ENCODE measurements at places on chromosomes 3 and 15. TPM values are rescaled to one million over a fixed set of nuclear protein-coding genes. Genes with fewer than 3 reads are reported as not detected.

Gene ADCY5
- total RNA-seq = 0.23 TPM

DNA sequence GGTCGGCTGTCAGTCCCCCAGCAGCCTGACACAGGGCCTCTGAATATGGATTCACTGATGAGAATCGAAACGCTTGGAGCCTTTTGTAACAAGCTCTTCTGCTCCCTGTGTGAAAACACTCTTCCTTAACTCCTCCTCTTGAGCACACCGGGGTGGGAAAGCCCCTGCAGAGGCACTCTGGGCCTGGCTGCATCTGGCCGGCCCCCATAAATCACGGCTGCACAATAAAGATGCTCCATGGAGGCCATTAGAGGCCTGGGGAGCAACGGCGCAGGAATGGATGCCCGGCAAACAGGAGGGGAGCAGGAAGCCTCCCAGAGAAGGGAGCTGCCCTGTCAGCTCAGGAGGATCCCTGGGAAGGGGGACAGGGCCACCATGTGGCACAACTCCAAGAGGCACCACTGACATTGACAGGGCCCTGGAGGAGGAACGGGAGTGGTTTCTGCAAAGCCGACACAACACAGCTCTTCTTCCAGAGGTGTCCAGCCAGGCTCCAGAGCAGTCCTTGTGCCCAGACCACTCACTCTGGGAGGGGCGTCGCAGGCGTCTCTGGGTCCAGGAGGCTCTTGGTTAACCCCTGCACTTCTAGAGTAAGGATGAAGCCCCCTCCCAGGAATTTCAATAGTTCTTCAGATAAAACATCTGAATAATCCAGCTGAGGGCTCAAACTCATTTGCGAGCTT lies 509.3 kb upstream of the PPP2R3A start:
- no peaks in the 10 kb centered on the region for H3K36me3 ChIP-seq
- no peaks in the 10 kb centered on the region for H3K4me1 ChIP-seq
- no peak for DNase-seq
- H3K27ac ChIP-seq = no peak overlapping the region
- no peaks in the 10 kb centered on the region for H3K27me3 ChIP-seq

DNA sequence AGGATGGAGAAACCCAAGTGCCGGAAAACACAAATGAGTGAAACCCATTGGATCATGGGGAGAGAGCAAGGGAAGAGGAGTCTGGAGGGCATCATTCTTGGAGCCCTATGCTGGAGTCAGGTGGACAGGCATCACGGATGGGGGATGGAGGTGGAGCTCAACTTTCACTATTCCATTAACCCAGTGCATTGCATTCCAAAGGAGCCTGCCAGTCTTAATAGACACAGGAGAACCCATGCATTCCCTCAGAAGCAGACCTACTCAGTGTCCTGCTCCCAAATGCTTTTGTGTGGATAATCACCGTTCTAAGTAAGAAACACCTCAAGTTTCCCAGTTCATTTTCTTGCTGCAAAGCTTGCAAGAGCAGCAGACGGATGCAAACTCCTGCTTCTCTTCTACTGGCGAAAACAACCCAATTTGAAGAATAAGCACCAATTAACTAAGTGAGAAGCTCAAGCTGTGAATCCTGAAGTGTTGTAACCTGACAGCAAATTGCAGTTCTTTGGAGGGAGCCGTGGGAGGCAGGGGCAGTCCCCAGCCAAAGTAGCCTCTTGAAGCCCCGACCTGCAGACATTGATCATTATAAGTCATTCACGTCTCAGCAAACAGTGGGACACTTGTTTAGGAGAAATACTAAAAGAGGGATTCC lies 25.3 kb downstream of the SEMA5B start:
- no peaks in the 10 kb centered on the region for H3K36me3 ChIP-seq
- no peaks in the 10 kb centered on the region for H3K4me1 ChIP-seq
- DNase-seq = no peak
- no peak overlapping the region for H3K4me3 ChIP-seq
- H3K27me3 ChIP-seq = no peaks in the 10 kb centered on the region

Gene CCDC32
- total RNA-seq = 25.4 TPM

Gene GABRG3
- total RNA-seq = not detected

DNA sequence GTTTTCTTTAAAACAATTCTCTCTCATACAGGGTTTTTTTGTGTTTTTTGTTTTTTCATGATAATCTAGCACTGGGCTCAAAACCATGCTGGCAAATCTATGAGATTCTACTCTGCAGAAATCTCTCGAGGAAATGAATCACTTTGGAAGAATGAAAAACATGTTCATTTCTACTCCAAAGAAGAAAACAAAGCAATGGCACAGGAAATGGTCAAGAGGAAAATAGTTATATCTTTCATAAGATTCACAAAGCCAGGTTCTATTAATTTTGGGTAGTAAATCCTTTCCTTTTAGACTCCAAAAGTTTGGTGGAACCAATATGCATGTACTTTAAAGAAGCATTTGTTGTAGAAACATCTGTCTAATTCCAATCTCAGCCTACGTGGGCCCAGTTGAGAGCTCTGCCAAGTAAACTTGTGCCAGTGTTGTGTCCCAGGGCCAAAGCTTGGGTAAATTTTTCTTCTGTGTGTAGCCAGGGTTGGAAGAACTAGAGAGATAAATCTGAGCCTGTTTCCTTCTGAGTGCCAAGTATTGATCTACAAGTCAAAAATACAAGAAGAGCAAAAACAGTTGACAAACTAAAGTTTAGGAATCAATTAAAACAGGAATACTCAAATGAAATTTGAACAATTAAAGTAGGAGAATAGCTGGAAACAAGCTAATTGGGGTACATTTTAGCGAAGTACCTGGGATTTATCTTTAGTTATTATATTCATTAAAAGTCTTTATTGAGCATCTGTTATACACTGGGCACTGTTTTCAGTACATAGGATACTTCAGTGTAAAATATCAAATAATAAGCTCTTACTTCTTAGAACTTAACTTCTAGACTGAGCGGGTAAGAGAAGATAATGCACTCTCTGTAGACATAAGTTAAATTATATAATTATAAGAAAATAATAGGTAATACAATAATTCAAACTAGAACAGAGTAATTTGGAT lies 657.5 kb upstream of the NECTIN3 start:
- H3K27ac ChIP-seq = no peak overlapping the region
- DNase-seq = no peak
- H3K4me1 ChIP-seq = no peaks in the 10 kb centered on the region
- H3K27me3 ChIP-seq = no peaks in the 10 kb centered on the region
- no peak overlapping the region for H3K4me3 ChIP-seq

Gene GOLGA6A
- 0.37 TPM for total RNA-seq

- DNase-seq = no peak
- H3K36me3 ChIP-seq = peaks cover 3% of the 10 kb centered on the region
- H3K27ac ChIP-seq = no peak overlapping the region
- no peaks in the 10 kb centered on the region for H3K27me3 ChIP-seq
These were observed 132.4 kb downstream of the SCAPER start for GRCh38 chr15:76772776-76773175.

DNA sequence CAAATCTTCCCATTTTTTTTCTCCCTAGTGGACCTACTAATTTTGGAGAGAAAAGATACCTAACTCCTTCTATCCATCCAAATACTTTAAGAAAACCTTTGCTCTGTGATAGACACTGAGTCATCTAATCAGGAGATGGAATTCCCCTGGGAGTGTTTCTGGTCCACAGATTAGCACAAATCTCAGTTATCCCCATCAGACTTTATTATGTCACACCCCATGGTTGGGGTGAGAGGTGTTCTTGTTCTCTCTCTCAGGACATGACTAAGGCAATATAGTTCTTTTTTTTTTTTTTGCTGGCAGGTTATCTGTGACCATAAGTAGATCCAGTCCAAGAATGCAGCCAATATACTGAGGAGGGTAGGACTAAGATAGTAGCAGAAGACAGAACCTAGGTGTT lies 15.8 kb downstream of the SLC9A9 start:
- no peak overlapping the region for H3K4me3 ChIP-seq
- no peaks in the 10 kb centered on the region for H3K36me3 ChIP-seq
- no peak for DNase-seq
- no peak overlapping the region for H3K27ac ChIP-seq
- no peaks in the 10 kb centered on the region for H3K27me3 ChIP-seq

GRCh38 chr3:25044762-25045710 lies 383.0 kb upstream of the RARB start:
- no peak overlapping the region for H3K27ac ChIP-seq
- no peak overlapping the region for H3K4me3 ChIP-seq
- H3K27me3 ChIP-seq = no peaks in the 10 kb centered on the region
- DNase-seq = no peak

Gene RAMAC
- total RNA-seq = 21.4 TPM

GRCh38 chr3:185552358-185552877 lies at the start of gene LIPH:
Gene LIPH, minus strand, starts transcription at chr3:185552588. Its CDS starts 117 bp downstream, at chr3:185552471.
- DNase-seq = no peak
- H3K36me3 ChIP-seq = no peaks in the 10 kb centered on the region
- H3K27ac ChIP-seq = no peak within 1 kb of the TSS
- no peaks in the 10 kb centered on the region for H3K4me1 ChIP-seq
- no peaks in the 10 kb centered on the region for H3K27me3 ChIP-seq
- no peak within 1 kb of the TSS for H3K4me3 ChIP-seq

Gene IQCH
- 1.9 TPM for total RNA-seq

DNA sequence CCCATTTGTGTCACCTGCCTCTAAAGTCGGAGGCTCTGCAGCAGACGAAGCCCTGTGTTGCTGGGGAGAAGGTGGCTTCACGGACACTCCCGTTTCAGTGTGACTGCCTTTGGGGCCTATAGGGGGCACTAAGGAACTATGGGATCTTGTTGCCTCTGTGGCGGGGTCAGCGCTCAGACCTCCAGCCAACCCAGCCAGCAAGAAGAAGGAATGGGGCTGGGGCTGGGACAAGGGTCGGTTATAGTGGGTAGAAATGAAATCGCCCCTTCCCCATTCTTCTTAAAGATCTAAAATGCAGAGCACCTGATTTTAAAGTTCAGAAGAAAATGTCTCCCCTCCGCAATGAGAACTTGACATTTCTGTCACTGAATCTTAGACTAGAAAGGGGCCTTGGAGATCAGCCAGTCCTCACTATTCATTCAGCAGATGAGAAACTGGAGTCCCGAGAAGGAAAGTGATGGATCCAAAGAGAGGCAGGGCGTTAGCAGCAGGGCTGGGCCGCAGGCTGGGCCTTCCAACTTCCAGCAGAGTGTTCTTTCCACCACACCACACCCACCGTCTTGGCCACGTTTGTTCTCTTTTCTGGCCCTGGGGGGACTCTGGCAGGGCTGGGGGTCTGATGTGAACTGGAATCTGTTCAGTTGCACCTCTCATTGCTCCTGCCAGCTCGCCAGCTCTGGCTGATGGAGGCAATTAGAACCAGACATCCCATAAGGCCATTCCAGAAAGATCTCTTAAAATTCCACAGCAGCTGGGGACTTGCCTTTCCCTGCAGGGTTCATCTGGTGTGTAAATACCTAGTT lies 195.4 kb downstream of the OPA1 start:
- no peaks in the 10 kb centered on the region for H3K4me1 ChIP-seq
- no peak overlapping the region for H3K4me3 ChIP-seq
- H3K27me3 ChIP-seq = peaks cover 29% of the 10 kb centered on the region
- DNase-seq = no peak
- no peak overlapping the region for H3K27ac ChIP-seq
- H3K36me3 ChIP-seq = no peaks in the 10 kb centered on the region

Gene SERINC4
- total RNA-seq = 0.26 TPM

GRCh38 chr3:129586746-129587430 lies 19.6 kb downstream of the PLXND1 start:
- H3K27me3 ChIP-seq = peaks cover 2% of the 10 kb centered on the region
- no peak overlapping the region for H3K27ac ChIP-seq
- no peak overlapping the region for H3K4me3 ChIP-seq
- DNase-seq = no peak
- no peaks in the 10 kb centered on the region for H3K4me1 ChIP-seq
- peaks cover 5% of the 10 kb centered on the region for H3K36me3 ChIP-seq

Gene HGD
- 2.0 TPM for total RNA-seq

Data from T-cell (primary cell).